ENCODE measurements at places on chromosomes 3 and 15.

GRCh38 chr3:21509731-21510470 is 241.1 kb downstream of the ZNF385D start:
- DNase-seq: no peak

DNA sequence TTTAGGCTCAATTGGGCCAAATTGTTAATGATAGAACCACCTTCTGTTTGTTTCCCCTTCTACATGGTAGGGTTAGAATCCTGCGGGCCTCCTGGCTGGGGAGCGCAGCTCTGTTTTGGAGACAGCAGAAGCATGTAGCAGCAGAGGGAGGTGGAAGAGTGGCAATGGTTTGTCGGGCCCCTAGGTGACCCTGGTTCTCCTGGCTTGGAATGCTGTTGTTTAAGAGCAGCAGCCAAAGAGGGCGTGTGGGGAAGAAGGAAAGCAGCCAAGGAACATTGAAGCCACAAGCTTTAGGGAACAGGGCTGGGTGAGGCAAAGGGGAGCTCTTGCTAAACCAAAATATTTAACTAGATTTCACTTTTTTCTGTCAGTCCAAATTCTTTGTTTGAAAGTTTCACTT is 213.7 kb upstream of the NR2E3 start:
- DNase-seq: no peak

GRCh38 chr15:65344914-65345275 is 32.9 kb downstream of the IGDCC3 start:
- DNase-seq: no peak

GRCh38 chr3:163768048-163768447 is 1310.2 kb downstream of the SI start:
- DNase-seq: peak; percentile 5

DNA sequence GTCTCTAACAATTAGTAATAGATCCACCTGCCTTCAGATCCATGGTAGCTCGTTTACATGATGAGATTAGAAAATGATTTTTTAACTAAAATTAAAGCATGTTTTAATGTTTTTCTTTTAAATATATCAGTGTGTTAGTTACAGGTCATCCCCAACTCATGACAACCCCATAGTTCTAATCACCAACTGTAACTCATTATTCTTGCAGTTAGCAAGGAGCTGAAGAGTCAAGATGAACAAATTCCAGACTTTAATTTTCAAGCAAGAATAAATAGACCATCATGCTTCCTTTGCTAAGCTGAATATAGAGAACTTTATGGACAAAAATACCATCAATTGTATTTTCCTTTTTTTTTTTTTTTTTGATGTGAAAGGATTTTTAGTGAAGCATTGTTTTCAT is 101.1 kb downstream of the TOP2B start:
- no peak for DNase-seq

DNA sequence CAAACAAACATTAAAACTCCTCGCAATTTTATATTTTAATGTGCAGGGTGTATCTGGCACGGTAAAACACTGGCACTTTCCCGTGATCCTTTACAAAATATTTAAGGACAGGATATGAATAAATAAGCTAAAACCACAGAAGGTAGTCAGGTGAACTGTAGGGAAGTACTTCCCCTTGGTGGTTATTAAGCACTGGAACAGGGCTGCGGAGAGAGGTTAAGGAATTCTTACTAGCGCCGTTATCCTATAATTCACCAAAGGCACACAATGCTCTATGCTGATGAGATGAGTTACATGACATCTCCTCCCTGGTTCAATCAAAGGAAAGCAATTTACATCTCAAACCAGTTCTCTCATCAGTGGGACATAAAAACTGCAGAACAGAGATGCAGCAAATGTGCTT is 289.8 kb downstream of the ZBTB20 start:
- no peak for DNase-seq

DNA sequence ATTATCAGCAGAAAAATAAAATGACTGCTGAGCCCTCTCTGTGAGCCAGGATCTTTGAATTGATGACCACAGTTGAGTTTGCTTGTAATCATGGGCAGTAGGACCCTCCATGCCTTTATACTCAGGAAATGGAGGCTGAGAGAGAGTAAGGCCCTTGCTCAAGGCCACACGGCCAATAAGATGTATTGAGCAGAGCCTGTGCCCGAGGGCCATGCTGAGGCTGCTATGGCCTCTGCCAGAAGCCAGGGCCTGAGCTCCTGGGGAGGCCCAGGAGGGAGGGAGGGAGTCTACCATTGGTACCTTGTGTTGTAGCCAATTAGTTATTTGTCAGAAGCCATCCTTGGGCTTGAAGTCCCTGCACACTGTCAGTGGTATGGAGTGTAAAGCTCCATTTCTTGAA is 151.4 kb downstream of the DNAJB8 start:
- DNase-seq: no peak

- DNase-seq: no peak
Measured at GRCh38 chr3:177714945-177715344, 517.7 kb upstream of the TBL1XR1 start.

DNA sequence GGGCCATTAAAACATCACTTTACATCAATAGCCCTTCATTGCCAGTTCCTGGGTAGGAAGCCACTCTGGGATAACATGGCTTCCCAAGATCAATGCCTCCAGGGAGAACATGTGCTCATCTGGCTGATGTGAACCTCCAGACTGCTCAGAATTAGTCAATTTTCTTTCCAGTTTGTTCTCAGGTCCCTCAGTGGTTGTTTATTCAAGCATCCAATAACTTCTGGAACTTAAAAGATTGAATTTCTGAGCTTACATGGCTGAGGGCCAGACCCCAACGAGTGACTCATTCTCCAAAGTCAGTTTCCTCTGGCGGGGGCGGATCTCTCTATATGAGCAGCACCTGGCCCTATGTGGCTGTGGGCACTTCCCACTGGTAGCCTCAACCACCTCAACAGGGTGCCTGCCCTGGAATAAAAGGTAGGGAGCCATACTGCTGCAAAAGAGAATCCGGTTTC is 34.0 kb downstream of the LYZL4 start:
- DNase-seq: no peak

DNA sequence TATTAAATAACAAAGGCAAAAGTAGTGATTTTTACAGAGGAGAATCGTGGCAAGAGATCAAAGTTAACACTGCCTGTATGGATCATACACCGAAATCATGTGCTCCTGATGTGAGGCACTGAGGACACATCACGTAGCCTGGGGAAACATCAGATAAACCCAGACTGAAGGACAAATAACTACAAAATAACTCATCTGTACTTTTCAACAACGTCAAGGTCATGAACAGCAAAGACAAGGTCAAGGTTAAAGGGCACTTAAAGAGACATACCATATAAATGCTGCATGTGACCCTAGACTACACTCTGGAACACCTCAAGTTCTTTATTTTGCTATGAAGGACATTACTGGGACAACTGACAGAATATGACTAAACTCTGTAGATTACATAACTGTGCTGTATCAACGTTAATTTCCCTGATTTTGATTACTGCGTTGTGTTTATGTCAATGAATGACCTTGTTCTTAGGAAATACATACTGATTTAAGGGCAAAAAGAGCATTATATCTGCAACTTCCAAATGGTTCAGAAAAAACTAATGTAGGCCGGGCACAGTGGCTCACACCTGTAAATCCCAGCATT is 48.1 kb downstream of the CHSY1 start:
- DNase-seq: no peak

- DNase-seq: no peak
Measured at GRCh38 chr3:16026753-16027152, 147.7 kb upstream of the GALNT15 start.

- no peak for DNase-seq
Measured at GRCh38 chr3:125300416-125300815, 74.7 kb downstream of the ZNF148 start.

DNA sequence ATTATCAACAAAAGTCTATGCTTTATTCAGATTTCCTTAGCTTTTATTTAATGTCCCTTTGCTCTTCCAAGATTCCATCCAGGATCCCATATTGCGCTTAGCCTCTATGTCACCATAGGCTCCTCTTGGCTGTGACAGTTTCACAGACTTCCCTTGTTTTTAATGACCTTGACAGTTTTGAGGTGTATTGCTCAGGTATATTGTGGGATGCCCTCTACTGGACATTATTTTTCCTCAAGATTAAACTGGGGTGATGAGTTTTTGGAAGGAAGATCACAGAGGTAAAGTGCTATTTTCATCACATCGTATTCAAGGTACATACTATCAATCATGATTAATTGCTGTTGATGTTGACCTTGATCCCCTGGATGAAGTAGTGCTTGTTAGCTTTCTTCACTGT is 99.1 kb upstream of the SMAD3 start:
- no peak for DNase-seq

DNA sequence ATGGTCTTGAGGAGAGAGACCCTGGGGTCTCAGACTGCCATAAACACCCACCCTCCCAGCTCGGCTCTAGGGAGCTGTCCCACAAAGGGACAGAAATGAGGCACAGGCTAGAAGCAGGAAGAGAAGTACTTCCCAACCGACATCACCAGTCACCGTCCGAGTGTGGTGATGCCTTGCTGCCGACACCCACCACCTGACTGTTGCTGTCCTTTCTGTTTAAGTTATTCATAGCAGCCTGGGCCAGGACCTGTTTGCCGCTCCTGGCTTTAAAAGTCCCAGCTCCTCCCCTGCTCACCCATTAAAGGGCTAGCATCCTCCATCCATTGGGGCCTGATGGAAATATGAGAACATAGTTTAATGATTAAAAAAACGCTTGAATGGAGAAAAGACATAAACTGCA is 13.2 kb upstream of the SPG11 start:
- DNase-seq: no peak

DNA sequence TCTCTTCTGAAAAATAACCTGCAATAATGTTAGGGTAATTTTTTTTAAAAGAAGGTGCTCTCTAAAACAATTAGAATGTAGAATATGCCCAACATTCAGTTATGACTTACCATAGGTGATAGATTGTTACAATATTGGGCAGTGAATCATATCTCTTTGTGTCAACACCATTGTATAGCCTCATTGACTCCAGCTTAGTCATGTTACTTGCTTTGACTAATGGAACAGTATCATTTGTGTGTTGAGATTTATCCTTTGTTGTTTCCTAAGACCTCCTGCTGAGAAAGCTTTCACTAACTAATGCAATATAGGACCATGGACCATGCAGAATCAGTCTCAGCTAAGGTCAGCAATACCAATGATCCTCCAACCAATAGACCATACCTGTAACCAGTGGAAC is 1106.4 kb downstream of the SI start:
- no peak for DNase-seq

DNA sequence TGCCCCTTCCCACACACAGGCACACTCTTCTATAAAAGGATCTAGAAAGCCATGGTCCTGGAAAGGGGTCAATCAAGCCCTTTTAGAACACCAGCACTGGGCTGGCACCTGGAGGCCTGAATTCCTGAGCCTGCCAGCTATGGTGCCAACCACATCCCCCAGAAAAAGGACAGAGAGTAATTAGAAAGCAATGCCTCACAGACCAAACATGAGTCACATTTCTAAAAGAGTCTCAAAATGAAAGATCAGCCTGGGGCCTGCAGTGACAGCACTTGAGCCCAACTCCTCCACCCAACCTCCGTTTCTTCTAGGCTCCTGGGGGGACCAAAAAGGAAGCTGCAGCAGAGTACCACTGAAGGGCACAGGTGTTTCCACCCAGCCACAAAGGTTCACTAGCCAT is 14.1 kb downstream of the MYLK start:
- no peak for DNase-seq

GRCh38 chr15:81454024-81454423 is 80.0 kb upstream of the TMC3 start:
- no peak for DNase-seq

DNA sequence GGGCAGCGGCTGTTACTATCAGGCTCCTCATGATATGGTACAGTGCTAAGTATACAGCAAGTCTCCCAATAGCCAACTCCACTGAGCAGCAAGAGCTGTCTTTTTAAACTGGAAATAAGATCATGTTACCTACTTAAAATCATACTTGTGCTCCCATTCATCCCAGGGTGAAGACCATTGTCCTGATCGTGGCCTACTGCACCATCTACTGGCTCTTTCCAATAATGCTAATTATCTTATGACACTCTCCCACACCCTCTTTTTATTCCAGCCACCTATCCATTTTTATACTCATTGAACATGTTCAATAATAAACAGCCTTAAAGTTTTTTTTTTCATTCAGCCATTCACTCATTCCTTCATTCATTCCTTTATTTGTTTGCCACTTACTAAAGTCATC is 117.7 kb downstream of the GBE1 start:
- DNase-seq: no peak

- no peak for DNase-seq
Measured at GRCh38 chr15:39127151-39127790, 453.6 kb upstream of the THBS1 start.

GRCh38 chr3:66362541-66362941 is 138.3 kb downstream of the LRIG1 start:
- DNase-seq: no peak

GRCh38 chr3:153596401-153596800 is 434.4 kb downstream of the RAP2B start:
- no peak for DNase-seq

DNA sequence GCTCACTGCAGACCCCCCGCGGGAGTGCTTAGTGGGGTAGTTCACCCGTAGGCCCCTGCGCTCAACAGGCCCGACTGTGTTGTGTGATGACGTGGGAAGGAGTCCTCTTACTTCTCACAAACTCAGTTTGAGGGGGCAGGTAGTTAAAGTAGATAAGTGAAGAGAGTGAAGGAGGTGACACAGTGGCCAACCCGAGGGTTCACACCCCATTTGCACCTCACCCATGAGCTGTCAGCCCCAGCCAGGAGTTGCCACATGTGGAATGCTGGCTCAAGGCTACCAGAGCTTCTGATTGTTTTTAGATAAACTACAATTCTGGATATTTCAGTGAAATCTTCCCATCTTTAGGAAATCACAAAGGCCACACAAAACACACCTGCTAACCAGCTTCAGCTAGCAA is 64.1 kb upstream of the ABHD17C start:
- DNase-seq: no peak

DNA sequence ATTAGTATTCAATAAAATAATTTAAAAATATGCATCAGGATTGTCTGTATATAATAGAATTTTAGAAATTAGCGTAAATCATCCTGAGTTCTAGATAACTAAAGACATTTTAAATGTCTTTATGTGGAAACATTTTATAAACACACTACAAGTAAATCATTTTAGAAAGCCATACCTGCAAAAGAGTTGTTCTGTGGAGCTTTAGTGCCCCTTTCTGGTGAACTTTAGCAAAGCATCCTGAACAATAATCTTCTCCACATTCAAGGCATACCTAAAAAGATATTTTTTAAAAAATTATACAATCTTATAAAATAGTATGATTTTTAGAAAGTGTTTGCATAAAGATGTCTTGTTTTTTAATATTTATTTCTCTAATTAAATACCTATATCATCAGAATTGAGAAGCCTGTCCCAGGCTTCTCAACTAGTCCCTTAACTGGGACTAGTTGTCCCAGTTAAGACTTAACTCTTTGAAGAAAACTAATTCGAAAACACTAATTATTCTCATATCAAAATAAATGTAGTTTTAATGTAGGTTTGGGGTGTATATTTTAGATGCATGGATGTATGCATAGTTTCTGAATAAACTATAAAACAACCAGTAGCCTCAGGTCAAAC is 29.7 kb downstream of the ZBBX start:
- no peak for DNase-seq

- DNase-seq: no peak
Measured at GRCh38 chr3:16069149-16069922, 105.1 kb upstream of the GALNT15 start.

All from GM10248 (cell line).